ENCODE measurements at places on chromosomes 1 and 21. TPM values are rescaled to one million over a fixed set of nuclear protein-coding genes. Genes with fewer than 3 reads are reported as not detected.

DNA sequence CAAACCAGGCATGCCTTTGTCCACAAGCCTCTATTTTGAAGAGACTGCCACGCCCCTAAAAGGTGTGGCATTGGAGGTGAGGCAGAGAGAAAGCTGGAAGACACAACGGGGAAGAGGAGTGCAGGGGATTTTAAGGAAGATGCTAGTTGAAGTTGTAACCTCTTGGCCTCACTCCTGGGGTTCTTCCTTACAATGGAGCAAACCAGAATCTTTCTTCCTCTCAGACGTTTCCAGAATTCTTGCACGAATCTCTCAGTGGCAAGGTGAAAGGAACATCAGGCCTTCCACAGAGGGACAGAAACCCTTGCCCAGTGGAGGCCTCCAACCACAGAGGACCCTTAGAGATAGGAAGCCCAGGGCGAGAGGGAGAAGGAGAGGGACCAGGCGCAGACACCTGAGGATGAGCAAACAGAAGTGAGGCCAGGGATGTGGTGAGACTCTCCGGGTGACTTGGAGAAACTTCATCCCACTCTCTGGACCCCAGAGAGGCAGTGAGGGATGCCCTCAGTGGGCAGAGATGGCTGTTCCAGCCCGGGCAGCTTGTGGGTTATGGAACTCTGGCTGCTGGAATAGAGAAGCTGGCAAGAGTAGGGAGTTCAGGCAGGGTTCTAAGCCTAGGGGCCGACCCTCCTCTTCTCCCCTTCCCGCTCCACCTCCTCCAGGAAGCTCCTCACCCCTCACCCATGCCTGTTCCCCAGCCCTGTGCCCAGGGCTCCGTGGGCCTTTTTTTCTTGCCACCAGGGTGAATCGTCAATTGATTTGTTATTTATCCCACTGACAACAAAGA is 136.8 kb upstream of the RUNX3 start:
- no peak for DNase-seq

GRCh38 chr1:222275729-222276465 is 272.0 kb downstream of the HHIPL2 start:
- no peak for DNase-seq

- no peak for DNase-seq
Observed at GRCh38 chr1:225868631-225869330, 13.4 kb downstream of the TMEM63A start.

PGLYRP4 gene
- total RNA-seq = not detected

ACKR1 gene
- 6.7 TPM for total RNA-seq

DNA sequence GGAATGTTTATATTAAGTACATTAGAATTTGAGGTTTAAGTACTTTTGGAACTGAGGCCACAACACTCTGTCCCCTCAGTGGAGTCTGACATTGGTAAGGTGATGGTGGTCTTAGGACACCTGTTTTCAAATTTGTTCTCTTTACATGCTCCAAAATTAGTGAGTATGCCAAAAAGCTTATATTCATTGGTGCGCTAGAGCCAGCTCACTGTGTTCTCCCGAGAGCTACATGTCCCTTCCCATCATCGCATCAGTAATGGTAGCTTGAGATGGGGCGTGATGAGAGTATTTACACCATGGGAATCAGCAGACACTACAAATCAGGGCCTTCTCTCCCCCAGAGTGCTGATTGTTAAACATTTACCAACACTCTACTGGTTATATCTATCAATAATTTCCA is 19.5 kb downstream of the ETS2 start:
- DNase-seq = no peak

YBEY gene
- total RNA-seq = 22.0 TPM

- no peak for DNase-seq
Observed at GRCh38 chr1:53821380-53821779, 16.7 kb downstream of the NDC1 start.

MROH7 gene
- total RNA-seq = 7.3 TPM

GRCh38 chr1:231597971-231598370 is 28.6 kb upstream of the DISC1 start:
- DNase-seq = no peak

- DNase-seq = no peak
Observed at GRCh38 chr1:154746622-154747299, 123.3 kb downstream of the KCNN3 start.

GRCh38 chr21:15289896-15290841 is 225.4 kb upstream of the NRIP1 start:
- DNase-seq = peak; percentile 76

- no peak for DNase-seq
Observed at GRCh38 chr21:25425156-25425555, 182.1 kb downstream of the MRPL39 start.

DNA sequence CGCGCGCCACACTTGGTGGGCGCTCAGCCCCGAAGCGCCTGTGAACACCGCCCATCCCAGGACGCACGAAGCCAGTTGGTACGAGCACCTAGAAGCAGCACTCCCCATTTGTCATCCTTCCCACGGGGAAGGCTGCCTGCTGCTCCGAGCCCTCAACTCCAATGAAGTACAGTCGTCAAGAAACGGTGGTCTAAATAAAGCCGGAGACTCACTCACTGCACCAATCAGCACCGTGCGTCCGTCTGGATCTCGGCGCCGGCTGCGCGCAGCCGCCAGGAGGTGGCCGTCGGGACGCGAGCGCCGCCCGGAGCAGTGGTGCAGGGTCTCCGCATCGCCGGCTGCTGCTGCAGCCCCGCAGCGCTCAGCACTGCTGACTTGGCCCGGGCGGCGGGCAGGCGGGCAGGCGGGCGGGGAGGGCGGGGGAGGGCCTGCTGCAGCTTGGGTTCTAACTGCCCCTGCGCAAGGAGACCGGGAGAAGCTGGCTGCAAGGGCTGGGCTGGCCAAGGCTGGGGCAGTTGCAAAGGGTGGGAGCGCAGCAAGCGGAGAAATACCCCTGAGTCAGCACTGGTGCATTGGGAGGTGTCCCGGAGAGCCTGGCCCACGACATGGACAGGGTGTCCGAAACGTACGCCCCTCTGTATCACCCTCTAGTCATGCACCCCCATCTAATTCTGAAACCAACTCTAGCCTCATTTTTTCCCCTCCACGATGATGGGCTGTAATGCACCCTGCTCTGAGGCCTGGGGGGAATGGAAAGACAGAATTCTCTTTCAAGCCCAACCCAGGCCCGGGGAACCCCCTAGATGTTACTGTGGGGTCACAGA is 35.8 kb upstream of the H6PD start:
- DNase-seq = peak; percentile 69

GRCh38 chr1:46533179-46533864 is 18.1 kb downstream of the KNCN start:
- no peak for DNase-seq

RBM11 gene
- total RNA-seq = 1.5 TPM

GRCh38 chr1:39250460-39251240 is 46.2 kb downstream of the MACF1 start:
- DNase-seq = no peak

DNA sequence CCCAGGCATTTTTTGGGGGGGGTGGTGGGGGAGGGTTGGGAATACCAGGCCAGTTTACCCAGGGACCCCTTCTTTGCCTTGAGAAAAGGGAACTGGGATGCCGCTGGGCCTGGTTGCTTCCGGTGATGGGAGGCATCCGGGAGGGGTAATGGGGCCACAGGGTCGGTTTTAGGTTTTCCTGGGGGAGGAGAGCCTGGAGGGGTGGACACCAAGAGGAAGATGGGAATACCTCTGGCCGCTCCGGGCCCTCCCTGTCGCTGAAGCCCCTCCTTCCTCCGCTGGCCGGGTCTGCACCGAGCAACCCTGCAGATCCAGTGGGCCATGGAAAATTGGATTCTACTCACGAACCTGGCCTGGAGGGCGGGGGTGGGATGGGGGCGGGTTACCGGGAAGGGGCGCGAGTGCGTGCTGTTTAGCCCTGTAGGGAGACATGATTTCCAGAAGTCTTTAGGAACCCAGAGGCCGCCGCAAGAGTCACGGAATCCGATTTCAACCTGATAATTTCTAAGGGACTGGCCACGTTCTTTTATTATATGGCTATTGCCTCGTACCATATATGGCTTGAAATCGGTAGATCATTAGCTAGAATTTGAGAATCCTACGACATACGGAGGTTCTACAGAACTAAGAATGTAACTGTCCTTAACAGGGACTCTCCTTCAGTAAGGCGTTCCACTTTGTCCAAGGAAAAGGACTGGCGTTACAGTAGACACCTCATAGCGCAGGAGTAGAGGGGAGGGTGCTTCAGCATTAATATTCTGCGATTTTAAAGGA is 749 bp downstream of the AKIRIN1 start:
- DNase-seq = peak; percentile 74

- DNase-seq = no peak
Observed at GRCh38 chr1:64133036-64133435, 70.4 kb upstream of the UBE2U start.

GRCh38 chr1:155077346-155077745 is 1.3 kb upstream of the EFNA3 start:
- DNase-seq = no peak

GRCh38 chr1:247111700-247112478 is 7.7 kb upstream of the ZNF669 start:
- peak; percentile 86 for DNase-seq

- DNase-seq = no peak
Observed at GRCh38 chr1:55820501-55820900, 605.3 kb upstream of the USP24 start.

DNA sequence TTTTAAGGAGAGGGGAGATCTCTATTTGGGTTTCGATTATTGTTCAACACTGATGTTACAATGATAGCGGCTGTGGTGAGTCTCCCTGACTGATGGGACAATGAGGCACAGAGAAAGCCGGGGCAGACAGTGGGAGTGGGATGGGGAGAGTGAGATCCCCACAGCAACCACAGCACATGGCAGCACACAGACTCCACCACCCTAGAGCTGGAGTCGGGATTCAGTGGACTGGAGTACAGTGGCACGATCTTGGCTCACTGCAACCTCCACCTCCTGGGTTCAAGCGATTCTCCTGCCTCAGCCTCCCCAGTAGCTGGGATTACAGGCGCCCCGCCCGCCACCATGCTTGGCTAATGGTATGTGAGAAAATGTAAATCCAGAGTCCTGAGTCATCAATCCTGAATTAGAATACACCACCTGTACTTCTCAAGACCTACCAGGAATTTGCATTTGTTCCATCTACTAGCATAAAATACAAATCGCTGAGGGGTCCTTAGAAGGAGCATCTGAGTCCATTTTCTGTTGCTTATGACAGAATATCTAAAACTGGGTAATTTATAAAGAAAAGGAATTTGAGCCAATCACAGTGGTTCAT is 125.8 kb downstream of the TOMM20 start:
- no peak for DNase-seq

GRCh38 chr1:197116156-197116555 is 30.3 kb downstream of the ASPM start:
- no peak for DNase-seq

ACP6 gene
- 20.2 TPM for total RNA-seq

MYBPH gene
- total RNA-seq = not detected

- no peak for DNase-seq
Observed at GRCh38 chr1:78490861-78491450, at the start of gene PTGFR. TSS of gene PTGFR (plus strand) at chr1:78490974. CDS start at chr1:78492744, 1,770 bp downstream.

S100A9 gene
- total RNA-seq = 17.4 TPM

- DNase-seq = no peak
Observed at GRCh38 chr1:246107516-246108277, 399.4 kb downstream of the SMYD3 start.

MX2 gene
- total RNA-seq = 51.6 TPM

DNA sequence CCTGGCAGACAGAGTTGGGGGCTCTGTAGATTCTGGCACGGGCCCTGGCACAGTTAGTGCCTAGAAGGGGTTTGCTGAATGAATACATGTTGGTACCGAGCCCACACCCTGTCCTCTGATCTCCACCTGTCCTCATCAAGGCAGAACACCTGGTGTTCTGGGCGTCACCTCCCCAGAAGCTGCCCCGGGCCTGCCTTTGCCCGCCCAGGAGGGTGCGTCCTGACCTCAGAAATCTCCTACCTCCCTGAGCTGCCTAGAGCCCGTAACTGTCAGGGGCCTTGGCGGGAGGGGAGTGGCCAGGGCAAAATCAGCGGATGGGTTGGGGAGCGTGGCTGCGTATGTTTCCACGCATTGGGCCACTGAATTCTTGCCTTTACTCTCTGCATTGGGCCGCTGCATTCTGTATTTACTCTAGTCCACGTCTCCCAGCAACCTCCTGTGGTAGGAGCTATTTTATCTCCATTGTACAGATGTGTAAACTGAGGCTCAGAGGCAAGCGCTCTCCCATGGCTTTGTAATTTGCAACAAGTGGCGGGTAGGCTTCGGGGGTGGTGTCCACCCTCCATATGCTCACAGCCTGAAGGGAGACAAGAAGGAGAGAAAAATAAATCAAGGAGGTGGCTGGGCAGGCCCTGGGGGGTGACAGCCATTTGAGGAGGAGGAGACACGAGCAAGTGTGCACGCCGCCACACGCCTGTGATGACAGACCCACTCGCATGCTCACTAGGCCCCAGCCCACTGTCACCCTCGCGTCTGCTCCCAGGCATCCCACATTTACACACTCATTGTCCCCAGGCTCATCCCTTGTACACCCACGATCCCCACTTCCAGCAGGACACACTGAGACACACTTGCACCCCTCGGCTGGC is 95.7 kb upstream of the WNT4 start:
- no peak for DNase-seq

- DNase-seq = no peak
Observed at GRCh38 chr1:155884031-155884960, 24.9 kb downstream of the SYT11 start.

DNA sequence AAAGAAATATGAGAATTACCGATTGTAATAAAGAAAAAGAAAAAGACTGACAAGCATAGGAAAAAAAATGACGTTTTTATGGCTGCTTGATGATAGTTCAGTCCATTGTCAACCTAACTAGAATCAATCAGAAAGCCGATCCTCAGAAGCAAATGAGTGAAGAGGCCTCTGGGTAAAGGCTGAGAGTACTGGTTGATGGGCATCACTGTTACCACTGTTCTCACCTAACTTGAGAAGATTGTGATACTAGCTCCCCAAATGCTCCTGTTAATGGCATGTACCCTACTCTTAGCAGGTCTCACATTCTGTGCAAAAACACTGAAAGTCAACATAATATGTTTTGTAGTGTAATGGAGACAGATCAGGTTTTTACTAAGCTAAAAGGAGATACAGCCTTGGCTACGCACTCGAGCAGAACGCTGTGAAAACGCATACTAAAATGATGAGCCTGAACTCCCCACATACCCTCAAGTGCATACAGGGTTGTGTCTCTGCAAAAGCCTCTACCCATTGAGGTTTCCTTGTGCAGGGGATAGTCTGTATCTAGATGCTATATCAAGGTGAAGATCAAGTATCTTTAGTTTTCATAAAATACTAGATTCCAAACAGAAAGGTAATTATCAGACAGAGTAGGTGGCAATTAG is 554.6 kb downstream of the SMYD3 start:
- no peak for DNase-seq

GRCh38 chr1:156154317-156154749 is 948 bp downstream of the SEMA4A start:
- DNase-seq = peak; percentile 46

FCN3 gene
- total RNA-seq = 15.2 TPM

DNA sequence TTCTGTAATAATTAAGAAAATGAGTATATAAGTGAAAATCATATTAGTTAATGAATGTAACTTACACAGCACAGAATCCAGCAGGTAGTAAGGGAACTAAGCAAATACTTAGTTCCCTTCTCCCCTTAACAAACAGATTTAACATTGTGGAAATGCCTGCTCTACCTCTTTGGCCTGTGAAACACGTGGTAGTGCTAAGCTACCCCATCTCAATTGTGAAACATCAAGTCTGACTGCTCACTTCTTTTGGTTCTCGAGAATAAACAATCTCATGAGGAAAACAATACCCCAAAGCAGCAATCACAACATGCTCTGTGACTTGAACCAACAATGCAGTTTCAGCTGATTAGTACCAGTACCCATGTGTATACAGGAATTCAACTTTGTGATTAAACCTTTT is 4.7 kb downstream of the MYSM1 start:
- peak; percentile 30 for DNase-seq

PPIH gene
- 70.1 TPM for total RNA-seq

VSIG8 gene
- total RNA-seq = not detected

Measured in stomach (tissue), 19 donors.